Activated CD4-positive, alpha-beta T cell treated with anti-CD3 and anti-CD28 coated beads, Interleukin-2, amount 10 ng/mL, durations not matched to agents 7 days and 5 days (primary cell): ENCODE measurements at places on chromosomes 7 and 10. TPM values are rescaled to one million over a fixed set of nuclear protein-coding genes. Genes with fewer than 3 reads are reported as not detected.

GRCh38 chr7:12291870-12292269, 80.8 kb downstream of the TMEM106B start:
- no peaks in the 10 kb centered on the region for H3K4me1 ChIP-seq
- peaks cover 1% of the 10 kb centered on the region for H3K27me3 ChIP-seq
- H3K27ac ChIP-seq: no peak overlapping the region
- no peaks in the 10 kb centered on the region for H3K36me3 ChIP-seq
- DNase-seq: peak; percentile 22
- H3K4me3 ChIP-seq: no peak overlapping the region

Gene CPXM2
- not detected for total RNA-seq

- H3K4me1 ChIP-seq: peaks cover 5% of the 10 kb centered on the region
- no peaks in the 10 kb centered on the region for H3K36me3 ChIP-seq
- H3K4me3 ChIP-seq: no peak overlapping the region
- H3K27me3 ChIP-seq: no peaks in the 10 kb centered on the region
Observed at GRCh38 chr7:29401769-29402168, 161.9 kb upstream of the PRR15 start.

Gene BEND7
- total RNA-seq: not detected

GRCh38 chr10:133091316-133091715, 3.6 kb downstream of the ADGRA1 start:
- H3K27ac ChIP-seq: no peak overlapping the region
- no peaks in the 10 kb centered on the region for H3K4me1 ChIP-seq
- DNase-seq: no peak
- H3K4me3 ChIP-seq: no peak overlapping the region
- H3K36me3 ChIP-seq: no peaks in the 10 kb centered on the region
